ENCODE measurements at places on chromosomes 13 and 19. TPM values are rescaled to one million over a fixed set of nuclear protein-coding genes. Genes with fewer than 3 reads are reported as not detected.

GRCh38 chr13:67726979-67727378 lies 496.8 kb upstream of the PCDH9 start:
- DNase-seq = no peak

DNA sequence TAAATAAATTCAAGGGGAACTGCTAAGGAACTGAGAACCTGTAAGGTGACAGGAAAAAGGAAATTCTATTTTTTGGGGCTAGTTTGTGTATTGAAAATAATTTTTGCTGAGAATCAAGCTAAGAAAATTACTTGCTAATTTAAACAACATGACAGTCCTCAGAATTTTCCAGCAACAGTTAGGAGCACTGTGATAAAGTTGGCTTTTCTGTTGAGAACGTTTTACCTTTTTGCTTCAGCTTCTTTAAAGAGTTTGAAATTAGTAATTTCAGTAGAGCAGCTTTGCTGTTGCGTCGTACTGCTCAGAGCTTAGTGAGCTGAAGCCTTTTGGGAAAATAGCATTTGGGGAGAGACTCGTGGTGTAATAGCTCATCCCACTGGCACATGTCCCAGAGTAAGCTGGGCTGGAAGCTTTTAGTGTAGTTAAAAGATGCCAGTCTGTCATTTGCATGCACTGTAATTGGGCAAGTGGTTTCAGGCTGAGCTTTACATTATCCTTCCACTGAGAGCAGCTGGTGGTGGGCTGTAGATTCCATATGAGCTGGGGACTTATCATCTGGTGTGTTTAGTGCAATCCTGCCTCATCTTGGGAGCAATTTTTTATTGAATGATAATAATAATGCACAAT lies 69.8 kb downstream of the LRCH1 start:
- DNase-seq = no peak

DNA sequence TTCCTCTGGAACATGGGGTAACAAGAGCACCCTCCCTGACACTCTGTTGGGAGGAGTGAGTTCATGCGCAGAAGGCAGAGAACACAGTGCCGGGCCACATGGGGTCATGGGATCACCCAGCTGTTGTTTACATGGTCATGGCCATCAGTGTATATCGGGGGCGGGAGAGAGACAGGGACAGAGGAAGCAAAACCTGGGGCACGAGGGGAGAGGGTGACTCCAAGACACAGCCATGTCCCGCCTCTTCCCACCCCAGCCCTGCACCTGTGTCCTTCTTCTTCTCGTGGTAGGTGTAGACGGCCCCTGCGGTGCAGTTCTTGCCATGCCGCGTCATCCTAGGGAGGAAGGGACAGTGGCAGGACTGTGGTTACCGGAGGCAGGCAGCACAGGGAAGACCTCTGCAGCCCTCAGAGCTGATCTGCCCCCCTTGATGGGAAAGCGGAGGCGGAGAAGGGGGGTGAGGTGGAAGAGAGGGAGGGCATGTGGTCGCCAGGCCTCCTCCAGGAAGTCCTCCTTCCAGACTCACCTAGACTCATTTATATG lies 19.9 kb downstream of the NOSIP start:
- peak; percentile 60 for DNase-seq

- no peak for DNase-seq
Observed at GRCh38 chr13:76048675-76049375, 412.7 kb downstream of the LMO7 start.

- DNase-seq = no peak
Observed at GRCh38 chr19:11176466-11177193, 20.7 kb downstream of the KANK2 start.

DNA sequence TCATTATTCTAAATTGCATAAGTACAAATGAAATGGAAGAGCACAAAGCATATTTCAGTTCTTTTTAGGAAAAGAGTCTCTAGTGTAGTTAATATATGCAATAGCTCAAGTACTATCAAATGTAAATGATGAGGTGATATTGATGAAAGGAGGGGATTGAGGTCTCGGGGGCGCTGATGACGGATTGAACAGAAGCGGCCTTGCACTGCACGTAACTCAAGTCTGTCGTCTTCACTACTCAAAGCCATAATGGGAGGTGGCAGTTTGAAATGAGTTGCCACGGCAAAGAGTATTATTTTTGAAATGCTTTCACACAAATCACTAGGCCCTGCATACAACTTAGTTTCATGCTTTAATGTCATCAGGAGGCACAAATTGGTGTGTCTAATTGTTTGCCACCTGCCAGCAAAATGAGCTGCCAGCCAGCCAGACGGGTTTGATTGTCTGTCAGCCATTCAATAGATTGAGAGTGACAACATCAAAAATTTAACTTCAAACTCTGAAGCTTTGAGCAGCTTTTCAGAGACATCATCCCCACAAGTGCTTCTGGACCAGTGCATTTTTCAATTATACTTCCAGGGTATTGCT lies 256.6 kb downstream of the NBEA start:
- no peak for DNase-seq

The TEAD2 gene
- 118 TPM for total RNA-seq

DNA sequence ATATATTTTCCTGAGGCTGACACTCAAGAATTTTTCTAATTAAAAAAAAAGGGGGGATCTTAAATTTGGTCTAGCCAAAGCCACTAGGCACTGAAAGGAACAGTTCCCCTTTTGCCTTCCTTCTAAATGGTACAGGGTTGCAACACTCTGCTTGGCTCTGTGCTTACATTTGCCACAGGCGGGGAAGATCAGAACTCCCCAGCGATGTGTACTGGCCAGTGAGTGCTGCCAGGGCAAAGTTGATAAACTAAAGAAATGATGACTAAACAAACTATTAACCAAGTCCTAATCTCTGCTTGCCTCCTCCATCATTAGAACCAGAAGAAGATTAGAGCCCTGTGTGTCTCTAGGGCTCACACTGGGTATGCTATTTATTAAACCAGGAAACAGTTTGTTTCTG lies 75.3 kb upstream of the SCEL start:
- no peak for DNase-seq

GRCh38 chr13:33079960-33080359 lies 63.7 kb downstream of the KL start:
- no peak for DNase-seq
